Central memory CD8-positive, alpha-beta T cell (primary cell): ENCODE measurements at places on chromosomes 11 and 22.
A peak's percentile ranks its signal among the peaks of the same experiment; 100 is the strongest.

GRCh38 chr11:12474871-12475270 lies 97.5 kb downstream of the PARVA start:
- no peak for DNase-seq

- DNase-seq = no peak
Measured at GRCh38 chr11:8087185-8087584, 6.2 kb downstream of the TUB start.

GRCh38 chr11:97990162-97990920 lies 1030.4 kb upstream of the CNTN5 start:
- DNase-seq = no peak

GRCh38 chr11:45569776-45570175 lies 95.6 kb downstream of the CHST1 start:
- DNase-seq = no peak

DNA sequence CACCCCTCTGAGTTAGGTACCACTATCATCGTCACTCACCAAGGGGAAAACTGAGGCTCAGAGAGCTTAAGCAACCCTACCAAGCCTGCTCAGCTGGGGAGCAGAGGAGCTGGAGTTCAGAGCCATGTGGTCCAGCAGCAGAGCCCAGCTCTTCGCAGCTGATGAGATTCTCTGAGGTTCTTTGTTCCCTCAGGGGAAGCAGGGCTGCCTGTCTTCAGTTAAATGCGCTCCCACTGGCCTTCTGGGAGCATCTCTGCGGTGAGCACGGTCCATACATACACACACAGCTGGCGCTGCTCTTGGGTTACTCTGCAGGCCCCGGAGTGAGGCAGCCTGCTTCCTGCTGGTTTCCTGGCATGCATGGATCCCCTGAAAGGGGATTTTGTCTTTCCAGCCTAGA lies 5.2 kb upstream of the PTGDR2 start:
- no peak for DNase-seq

GRCh38 chr11:127998421-127998820 lies 588.9 kb downstream of the ETS1 start:
- no peak for DNase-seq

DNA sequence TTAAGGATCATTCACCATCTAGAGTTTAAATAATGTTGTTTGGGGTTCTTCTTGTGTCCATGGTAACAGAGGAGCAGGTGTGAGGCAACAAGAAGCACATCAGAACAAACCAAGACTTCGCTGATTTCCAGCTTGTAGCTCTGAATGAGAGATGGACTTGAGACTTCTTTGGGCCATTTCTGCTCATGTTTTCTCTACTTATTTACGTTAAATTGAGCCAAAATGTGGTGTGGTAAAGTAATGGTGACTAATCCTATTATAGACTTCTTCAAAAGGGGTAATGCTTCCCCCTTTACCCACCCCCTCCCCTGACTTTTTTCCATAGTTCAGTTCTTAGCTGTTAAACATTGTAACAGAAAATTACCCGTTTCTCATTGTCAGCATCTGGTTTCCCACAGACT lies 65.2 kb downstream of the CSTPP1 start:
- no peak for DNase-seq

GRCh38 chr11:128574576-128575011 lies 12.8 kb downstream of the ETS1 start:
- no peak for DNase-seq

GRCh38 chr22:20810645-20811044 lies 36.7 kb downstream of the SERPIND1 start:
- no peak for DNase-seq

GRCh38 chr11:63765688-63766241 lies 2.8 kb downstream of the ZFTA start:
- no peak for DNase-seq

- DNase-seq = no peak
Measured at GRCh38 chr11:126133901-126134300, 71.2 kb upstream of the CDON start.

DNA sequence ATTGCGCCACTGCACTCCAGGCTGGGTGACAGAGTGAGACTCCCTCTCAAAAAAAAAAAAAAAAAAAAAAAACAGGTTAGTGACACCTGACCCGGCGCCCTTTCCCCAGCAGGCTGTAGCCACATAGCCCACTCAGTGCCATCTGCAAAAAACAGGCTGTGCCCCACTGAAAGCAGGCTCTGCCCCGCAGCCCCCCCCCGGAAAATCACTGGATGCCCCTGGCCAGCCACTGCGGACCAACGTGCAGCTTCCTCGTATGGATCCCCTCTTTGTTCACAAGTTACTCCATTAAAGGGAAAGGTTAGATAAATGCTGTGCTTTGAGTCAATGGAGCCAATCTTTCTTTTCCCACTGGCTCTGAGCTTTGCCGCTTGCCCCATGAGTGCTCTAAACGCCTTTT lies 660.3 kb downstream of the TBC1D22A start:
- DNase-seq = no peak

GRCh38 chr11:114359342-114359741 lies 41.0 kb downstream of the C11orf71 start:
- DNase-seq = no peak

DNA sequence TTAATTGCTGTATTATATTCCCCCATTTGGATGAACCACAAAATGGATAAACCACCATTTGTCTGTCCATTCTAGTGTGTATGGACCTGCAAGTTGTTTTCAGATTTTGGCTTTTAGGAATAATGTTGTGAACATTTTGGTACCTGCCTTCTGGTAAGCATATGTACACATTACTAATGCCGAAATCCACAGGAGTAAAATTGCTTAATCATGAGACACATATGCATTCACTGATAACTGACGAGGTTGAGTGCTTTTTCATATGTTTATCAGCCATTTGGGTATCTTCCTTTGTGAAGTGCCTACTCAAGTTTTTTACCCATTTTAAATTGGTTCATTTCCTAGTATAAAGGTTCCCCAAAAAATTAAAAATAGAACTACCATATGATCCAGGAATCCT lies 34.2 kb downstream of the OSBP2 start:
- DNase-seq = no peak

DNA sequence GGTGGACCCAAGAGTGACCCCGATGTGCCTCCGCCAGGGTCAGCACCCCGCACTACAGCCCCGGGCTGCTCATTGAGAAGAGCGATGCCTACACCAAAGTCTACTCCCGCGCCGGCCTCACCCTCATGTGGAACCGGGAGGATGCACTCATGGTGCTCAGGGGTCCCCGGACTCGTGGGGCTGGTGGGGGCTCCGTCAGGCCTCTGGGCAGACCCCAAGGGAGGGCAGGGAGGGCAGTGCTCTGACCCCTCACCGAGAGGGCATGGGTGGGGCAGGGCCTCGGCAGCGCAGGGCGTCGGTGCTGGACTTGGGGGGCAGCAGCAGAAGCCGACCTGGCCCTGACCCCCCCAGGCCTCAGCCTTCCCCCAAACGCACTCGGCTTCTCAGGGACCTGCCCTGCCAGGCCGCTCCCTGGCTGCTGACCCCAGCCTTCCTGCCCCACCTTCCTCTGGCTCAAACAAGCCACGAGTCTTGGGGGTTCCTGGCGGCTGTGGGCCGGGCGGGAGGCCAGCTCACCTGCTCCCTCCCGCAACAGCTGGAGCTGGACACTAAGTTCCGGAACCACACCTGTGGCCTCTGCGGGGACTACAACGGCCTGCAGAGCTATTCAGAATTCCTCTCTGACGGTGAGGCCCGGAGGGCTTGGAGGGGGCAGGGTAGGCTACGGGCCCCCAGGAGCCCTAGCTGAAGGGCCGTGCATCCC lies 2.9 kb downstream of the MUC2 start:
- no peak for DNase-seq

DNA sequence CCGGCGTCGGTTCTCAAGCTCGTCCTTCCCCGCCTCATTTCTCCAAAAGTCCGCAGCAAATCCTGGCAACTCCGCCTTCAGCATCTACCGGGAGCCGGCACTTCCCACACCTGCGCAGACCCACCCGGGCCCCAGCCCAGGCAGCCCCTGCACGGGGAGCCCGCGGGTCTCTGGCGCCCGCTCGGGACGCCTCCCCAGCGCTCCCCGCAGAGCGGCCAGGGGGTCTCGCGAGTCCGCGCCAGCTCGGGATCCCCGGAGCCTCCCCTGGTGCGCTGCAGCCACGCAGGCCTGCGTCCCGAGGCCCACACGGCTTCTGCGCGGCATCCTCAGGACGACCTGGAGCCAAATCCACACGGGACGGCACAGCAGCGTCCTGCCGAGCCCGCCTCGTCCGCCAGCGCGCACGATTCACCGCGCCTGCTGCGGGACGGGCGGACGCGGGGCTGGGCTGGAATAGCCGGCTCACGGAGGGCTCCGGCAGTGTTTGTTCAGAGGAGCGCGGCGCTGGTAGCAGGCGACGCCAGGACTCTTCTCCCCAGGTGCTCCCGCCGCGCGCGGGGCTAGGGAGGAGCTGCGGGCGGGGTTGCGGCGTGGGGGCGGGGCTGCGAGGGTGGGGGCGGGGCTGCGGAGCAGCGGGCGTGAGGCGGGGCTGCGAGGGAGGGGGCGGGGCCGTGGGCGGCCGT lies 816 bp upstream of the PHRF1 start:
- DNase-seq = no peak

DNA sequence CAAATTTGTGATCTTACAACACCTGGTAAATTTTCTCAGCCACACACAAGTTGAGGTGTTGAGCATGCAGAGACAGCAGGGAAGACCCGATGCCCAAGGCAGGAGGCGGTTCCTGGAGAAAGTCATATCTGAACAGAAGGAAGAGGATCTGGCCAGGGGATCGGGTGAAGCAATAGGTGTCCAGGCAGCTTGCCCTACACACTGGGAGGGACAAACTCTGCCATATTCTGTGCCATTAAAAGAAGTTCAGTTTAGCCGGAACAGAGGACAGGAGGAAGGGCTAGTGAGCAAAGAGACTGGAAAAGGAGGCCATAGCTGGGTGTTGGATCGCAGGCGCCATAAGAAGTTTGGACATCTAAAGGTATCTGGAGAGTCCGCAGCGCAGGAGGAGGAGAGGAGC lies 76.5 kb downstream of the TMPRSS5 start:
- no peak for DNase-seq

- DNase-seq = no peak
Measured at GRCh38 chr22:46637711-46638600, 17.8 kb downstream of the GRAMD4 start.

GRCh38 chr11:81839016-81839415 lies 894.6 kb downstream of the FAM181B start:
- DNase-seq = no peak

GRCh38 chr11:103871923-103872551 lies 164.4 kb upstream of the DDI1 start:
- DNase-seq = no peak

DNA sequence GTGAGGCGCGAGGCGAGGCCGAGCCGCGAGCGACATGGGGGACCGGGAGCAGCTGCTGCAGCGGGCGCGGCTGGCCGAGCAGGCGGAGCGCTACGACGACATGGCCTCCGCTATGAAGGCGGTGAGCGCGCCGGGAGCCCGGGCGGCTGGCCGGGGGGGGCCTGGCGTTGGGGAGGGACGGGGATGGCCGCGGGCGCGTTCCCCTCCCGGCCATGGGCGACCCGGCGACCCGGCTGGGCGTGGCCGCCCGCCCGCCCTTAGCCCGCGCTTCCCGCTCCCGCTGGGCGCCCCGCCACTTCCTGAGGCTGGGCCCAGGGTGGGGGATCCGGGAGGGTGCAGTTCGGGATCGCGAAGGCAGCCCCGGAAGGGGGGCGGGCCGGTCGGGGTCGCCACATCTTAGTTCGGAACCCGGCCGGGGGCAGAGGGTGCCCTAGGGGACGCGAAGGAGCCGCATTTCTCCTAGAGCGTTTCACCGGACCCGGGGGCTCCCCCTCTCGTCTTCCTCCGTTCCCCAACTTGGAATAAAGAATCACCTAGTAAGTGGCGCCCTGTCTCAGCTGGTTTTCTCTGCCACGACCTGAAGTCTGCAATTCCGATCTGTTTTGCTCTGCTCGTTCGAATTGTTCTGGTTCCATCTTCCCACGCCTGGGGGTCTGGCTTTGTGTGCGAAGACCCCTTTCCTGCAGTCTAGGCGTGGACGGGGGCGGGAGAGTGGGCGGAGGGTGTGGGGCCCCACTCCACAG lies 536 bp downstream of the YWHAH start:
- DNase-seq = peak; percentile 13

DNA sequence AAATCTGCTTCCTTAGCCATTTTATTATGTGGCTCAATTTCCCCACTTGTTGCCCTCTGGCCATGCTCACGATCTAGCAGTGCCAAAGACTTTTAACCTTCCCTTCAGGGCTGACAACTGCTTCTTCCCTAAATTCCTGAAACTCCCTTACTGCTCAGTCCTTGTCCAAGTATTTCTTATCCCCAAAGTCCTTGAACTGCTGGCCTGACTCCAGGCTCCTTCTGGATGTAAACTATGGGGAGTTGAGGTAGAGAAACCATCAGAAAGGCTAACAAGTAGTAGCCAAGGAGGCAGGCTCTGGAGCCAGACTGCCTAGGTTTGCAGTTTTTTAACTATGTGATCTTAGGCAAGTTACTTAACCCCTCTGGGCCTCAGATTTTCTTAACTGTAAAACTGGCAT lies 258.7 kb upstream of the CCDC90B start:
- DNase-seq = no peak

DNA sequence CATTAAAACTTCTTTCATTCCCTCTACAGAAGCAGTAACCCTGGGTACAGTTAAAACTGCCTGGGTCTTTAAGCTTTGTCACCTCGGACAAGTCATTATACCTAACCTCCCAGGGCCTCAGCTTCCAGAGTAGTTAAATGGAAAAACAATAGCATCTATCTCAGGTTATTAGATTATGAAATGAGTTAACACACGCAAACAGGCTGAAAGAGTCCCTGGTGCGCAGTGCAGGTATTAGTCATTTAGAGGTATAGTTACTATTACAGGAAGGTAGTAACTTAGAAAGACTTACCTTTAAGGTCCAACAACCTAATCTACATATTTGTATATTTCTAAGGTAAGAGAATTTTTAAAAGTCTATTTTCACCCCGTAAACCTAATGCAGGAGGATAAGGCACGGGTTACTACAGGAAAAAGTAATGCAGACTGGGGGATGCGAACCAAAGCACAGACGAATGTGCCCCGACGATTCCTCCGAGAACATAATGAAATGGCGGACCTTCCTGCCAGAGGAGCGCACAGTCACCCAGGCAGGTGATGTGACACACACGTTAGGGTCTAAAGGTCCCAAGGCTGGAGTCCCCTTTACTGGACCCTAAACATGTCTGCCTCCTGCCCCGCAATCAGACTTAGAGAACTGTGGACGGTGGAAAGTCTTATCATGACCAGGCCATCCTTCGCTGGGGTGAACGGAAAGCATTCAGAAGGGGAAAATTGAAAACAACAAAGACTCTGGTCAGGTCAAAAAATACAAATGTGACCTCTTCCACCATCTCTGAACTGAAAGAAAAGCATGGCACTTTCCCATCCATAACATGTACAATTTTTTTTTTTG lies 1.3 kb downstream of the NAP1L4 start:
- no peak for DNase-seq

DNA sequence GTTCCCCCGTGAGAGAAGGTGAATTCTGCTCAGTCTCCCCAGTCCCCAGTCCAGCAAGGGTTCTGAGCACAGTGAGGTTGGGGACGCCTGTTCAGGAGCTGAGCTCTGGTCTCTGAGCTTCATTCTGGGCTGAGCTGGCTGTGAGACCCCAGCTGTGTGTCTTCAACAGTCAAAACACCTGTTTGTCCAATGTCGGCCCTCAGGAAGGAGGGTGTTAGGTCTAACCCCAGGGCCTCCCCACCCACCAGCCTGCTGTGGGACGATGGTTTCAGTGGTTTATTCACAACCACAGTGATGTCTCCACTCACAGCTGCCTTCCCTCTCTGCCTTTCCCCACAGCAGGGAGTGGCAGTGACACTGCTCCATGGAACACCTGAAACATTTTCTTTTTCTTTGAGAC lies 1282.9 kb downstream of the TBC1D22A start:
- no peak for DNase-seq
